Astrocyte of the spinal cord (primary cell): ENCODE measurements at places on chromosomes 5 and 9.

GRCh38 chr5:159864885-159865691 is 51.2 kb upstream of the ADRA1B start:
- no peak for DNase-seq

- DNase-seq, result no peak
These were observed 41.3 kb upstream of the MIER3 start for GRCh38 chr5:56993241-56993640.

- no peak for DNase-seq
These were observed 128.9 kb upstream of the CCNH start for GRCh38 chr5:87541676-87542075.

DNA sequence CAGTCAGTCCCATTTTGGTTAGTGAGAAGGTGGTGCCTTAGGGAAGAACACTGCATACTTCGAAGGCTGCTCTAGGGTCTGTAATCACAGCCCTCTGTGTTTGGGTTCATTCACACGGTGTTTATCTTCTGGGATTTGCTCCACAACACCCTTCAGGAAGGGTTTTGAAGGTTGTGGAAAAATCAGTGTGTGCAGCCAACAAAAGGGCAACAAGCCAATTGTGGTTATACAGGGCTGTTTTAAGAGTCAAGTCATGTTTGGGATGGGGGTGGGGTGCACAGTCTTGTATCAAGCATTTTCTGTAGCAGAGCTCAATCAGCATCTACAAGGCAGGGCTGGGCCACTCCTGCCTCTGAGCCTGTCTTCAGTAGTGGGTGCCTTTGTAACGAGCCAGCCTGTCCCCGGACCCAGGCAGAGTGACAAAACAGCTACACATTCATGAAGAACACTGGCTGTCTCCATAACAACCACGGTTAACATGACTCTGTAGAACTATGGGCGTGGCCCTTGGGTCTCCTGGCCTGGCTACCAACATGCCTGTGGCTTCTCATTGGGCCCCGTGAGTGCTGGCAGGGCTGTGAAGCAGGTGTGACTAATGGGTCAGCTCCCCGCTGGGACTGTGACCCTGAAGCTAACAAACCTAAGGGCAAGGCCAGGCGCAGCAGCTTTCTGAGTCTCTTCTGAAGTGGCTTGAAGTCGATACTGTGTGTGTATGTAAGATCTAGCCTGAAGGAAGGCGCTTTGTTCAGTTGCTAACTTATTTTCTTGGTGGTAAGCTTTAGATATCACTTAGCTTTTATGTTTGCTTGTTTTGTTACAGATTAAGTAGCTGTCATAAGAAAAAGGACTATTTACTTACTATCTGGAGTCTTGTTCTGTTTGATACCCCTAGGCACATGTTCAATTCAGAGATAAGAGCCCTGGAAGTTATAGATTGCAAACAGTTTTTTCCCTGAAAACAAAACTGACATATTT is 27.9 kb upstream of the GOLM1 start:
- peak; percentile 96 for DNase-seq

GRCh38 chr9:6870650-6871477 is 113.1 kb downstream of the KDM4C start:
- no peak for DNase-seq

DNA sequence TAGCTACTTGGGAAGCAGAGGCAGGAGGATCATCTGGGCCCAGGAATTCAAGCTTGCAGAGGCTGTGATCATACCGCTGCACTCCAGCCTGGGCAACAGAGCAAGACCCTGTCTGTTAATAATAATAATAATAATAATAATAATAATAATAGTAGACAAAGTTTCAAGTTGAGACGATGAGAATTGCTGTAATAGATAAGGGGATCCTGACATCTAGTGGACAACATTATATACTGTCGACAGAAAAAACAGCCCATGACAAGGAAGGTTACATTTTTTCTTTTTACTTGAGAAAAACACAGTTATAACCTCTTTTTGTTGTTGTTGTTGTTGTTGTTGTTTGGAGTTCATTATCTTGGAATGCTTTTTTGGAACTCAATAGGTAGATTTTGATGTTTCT is 35.3 kb downstream of the NDFIP1 start:
- peak; percentile 36 for DNase-seq

DNA sequence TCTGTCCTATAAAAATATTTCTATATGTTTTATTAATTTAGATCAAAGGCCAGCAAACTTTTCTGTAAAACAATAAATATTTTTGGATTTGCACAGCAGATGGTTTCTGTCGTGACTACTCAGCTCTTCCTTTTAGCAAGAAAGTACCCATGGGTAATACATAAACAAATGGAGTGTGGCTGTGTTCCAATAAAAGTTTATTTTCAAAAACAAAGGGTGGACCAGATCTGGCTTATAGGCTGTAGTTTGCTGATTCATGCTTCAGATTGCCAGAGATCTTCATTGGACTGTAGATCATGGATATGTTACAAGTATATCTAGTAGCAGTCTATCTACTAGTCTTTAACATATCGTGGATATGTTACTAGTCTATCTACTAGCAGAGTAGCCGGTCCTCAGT is 590.5 kb downstream of the CSNK1G3 start:
- DNase-seq, result peak; percentile 9

DNA sequence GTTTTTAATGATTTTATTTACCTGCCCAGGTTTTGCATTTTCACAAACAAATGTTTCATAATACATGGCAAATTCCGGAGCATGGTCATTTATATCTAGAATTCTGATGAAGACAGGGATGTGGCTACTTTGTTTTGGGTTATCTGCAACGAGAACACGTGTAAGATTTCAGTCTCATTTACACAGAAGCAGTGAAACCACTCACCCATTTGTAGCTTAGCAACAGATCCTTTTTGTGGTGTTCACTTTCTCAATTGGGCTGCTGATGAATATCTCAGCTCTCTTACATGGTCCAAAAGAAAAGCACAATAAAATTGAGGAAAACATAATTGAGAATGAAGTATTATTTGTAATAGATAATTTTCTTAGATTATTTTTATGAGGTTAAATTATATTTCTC is 148.6 kb downstream of the CDH9 start:
- DNase-seq, result no peak

DNA sequence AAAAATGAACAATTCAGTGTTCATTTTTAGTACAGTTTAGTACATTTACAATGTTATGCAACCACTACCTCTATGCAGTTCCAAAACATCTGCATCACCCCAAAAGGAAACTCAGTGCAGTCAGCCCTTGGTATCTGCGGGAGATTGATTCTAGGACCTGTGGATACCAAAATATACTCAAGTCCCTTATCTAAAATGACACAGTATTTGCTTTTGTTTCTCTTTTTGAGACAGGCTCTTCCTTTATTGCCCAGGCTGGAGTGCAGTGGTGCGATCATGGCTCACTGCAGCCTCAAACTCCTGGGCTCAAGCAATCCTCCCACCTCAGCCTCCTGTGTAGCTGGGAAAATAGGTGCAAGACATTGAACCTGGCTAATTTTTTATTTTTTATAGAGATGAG is 114.0 kb downstream of the PIP5K1B start:
- DNase-seq, result no peak

- no peak for DNase-seq
These were observed 13.1 kb downstream of the GPRIN1 start for GRCh38 chr5:176596689-176597416.

DNA sequence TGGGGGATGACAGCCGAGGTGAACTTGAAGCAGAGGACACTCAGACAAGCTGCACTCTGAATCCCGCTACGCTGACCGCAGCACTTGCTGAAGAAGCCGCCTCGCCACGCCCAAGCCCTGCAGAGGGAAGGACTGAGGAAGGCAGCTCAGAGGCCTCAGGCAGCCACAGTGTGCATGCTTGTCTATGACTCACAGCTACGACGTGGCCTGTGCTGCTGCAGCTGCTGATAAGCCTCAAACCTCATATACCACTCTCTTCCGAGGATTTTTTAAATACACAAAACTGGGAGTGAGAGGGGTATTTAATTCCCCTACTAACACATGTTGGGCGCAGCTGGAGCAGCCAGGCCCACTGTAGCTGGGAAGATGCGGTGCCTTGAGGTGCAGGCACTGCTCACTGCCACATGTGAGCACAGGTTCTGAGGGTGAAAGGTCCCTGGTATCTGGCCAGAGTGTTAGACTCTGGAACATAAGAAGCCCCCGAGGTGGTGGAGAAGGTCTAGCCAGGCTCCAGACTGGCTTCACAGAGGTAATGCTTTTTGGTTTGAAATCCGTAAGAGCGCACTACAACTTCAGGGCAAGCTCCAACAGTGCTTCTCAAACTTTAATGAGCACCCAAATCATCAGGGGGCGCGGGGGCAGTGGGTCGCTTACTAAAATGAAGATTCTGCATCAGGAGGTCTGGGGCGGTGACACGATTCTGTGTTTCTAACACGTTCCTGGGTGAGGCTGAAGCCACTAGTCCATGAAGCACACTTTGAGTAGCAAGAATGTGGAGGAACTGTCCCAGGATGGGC is 196.8 kb downstream of the AUH start:
- DNase-seq, result peak; percentile 98

DNA sequence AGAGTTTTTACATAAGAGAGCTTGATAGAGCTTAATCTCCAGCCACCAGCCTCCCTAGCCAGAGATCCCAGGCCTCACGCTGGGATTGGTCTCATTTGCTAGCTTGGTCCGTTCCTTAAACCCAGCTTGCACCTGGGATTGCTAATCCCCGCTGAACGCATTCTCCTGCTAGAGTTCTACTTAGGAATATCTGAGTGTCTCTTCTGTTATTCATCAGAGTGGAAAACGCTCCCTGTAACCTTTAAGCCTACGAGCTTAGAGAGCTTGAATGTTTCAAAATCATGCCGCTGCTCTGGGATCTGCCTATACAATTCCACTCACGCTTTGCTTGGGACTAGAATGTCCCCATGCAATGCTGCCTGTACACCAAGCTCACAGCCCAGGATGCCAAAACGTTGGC is 201.8 kb downstream of the NSG2 start:
- DNase-seq, result no peak

- peak; percentile 45 for DNase-seq
These were observed 481.0 kb upstream of the RGMB start for GRCh38 chr5:98292496-98292895.

DNA sequence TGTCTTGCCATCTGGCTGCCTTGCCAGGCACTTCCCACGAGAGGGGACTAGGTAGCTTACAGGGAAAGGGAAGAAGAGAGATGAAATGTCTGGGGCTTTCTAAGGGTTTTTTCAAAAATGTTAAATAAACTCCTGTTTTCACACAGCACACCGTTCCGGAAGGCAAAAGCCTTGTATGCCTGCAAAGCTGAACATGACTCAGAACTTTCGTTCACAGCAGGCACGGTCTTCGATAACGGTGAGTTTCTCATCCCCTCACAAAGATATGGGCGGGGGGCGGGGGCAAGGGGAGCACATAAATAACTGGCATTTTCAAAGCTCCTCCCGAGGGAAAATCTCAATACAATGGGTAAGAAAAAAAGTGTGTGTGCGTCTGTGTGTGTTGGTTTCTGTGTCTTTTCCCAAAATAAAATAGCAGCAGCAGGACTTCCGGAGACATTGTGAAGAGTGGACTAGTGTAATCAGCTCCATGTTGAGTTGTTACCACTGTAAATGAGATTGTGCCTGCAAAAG is 189.6 kb downstream of the NR3C1 start:
- DNase-seq, result peak; percentile 68

DNA sequence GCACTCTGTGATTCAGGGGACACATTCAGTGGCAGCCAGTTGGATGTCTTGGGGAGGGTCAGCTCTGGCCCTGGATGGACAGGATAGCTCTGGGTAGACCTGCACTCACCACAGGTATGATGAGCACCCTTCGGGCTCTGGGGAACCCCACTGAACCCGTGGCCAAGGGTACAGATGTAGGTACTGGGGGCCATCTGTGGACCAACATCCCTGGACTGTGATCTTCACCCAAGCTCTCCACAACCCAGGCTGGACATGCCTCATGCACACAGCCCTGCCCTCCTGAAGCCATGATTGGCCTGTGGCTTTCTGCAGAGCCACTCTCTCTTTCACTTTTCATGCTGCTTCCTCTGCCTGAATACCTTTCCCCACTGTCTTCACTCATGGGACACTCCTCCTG is 15.6 kb upstream of the ACSL6 start:
- no peak for DNase-seq

DNA sequence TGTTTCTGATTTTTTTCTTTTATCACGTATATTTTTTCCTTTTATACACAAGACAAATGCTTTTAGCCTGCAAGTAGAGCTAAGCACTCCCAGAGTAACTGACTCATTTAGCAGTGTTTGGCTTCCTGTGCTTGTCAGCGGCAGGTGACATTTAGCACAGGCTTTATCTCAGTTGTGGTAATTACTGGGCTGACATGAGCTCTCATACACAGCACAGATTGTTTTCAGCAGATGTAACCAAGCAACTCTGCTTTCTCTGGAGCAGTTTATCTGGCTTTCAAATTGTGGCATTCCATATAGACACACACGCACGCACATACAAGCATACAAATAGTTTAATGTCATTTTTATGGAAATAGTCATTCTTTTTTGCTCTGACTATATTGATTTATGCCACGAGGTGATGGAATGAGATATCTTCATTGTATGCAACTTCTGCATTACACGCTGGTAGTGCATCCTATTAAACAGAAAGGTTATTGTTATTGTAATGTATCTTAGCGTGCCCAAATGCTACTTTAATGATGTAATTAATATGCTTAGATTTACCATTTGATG is 379.0 kb upstream of the GRAMD2B start:
- peak; percentile 65 for DNase-seq

GRCh38 chr5:152185547-152186245 is 219.4 kb downstream of the NMUR2 start:
- DNase-seq, result no peak

DNA sequence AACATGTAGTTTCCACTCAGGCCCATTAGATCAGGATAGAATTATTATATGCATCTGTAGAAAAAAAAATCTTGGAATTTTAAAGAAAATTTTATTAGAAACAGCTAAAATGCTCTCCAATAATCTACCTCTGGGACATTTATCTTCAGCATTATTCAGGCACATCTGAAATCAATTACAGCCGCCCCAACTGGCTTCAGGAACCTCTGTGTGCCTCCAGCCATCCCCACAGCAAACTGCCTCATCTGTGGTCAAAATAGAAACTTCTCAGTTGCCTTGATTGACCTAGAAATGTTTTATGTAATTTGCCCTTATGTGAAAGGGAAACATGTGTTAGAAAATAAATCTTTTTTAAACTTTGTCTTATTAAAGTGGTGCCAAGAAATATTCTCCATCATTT is 120.1 kb upstream of the LPAR1 start:
- DNase-seq, result peak; percentile 28

GRCh38 chr5:74162524-74162923 is 478.0 kb downstream of the ENC1 start:
- no peak for DNase-seq

DNA sequence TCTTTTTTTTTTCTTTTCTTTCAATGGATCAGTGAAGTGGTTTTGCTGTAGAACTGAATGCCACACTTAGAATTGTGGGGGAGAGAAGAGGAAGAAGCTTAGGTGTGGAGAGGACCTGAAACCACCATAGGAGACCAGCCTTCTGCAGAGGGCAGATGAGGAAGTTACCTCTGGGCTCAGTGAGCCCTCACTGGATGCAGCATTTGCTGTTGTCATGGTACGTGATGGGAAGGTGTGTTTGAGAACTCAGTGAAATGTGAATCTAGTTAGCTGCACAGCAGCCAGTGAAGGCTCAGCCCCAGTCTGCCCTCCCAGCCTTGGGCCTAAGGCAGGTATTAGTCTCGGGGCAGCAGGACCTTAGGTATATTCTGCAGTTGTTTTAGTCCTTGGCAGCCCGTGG is 17.5 kb downstream of the CYFIP2 start:
- no peak for DNase-seq

GRCh38 chr9:79684711-79685575 is 113.2 kb downstream of the TLE4 start:
- DNase-seq, result peak; percentile 50

- DNase-seq, result peak; percentile 44
These were observed 143.6 kb downstream of the MRPS30 start for GRCh38 chr5:44952376-44952775.

GRCh38 chr5:73591698-73592501 is 26.4 kb downstream of the UTP15 start:
- DNase-seq, result peak; percentile 40
